ENCODE measurements at places on chromosomes 3 and 15. TPM values are rescaled to one million over a fixed set of nuclear protein-coding genes. Genes with fewer than 3 reads are reported as not detected.

DNASE1L3 gene
- not detected for polyA plus RNA-seq

FES gene
- 6.9 TPM for polyA plus RNA-seq

CCK gene
- 0.16 TPM for polyA plus RNA-seq

GABRA5 gene
- polyA plus RNA-seq: 0.25 TPM

CCRL2 gene
- polyA plus RNA-seq: not detected

LRRIQ4 gene
- polyA plus RNA-seq: not detected

RAD51 gene
- 8.9 TPM for polyA plus RNA-seq

SLC9A9 gene
- polyA plus RNA-seq: 2.9 TPM

SERINC4 gene
- not detected for polyA plus RNA-seq

DNA sequence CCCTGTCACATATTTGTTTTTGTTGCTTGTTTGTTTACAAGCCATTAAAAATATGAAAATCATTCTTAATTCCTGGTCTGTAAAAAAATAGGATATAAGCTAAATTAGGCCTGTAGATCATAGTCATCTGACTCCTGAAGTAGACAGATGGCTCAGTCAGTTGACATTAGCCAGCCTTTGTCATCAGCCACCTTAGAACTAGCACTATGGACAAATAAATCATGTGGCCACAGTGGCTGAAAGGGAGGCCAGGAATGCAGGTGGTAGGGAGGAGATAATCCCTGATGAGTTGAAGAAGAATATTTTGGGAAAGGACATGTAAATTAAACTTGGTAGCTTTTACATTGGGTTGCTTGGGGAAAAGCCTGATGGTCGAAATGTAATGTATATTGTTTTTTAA lies 1544.9 kb downstream of the SI start:
- DNase-seq: no peak

DNA sequence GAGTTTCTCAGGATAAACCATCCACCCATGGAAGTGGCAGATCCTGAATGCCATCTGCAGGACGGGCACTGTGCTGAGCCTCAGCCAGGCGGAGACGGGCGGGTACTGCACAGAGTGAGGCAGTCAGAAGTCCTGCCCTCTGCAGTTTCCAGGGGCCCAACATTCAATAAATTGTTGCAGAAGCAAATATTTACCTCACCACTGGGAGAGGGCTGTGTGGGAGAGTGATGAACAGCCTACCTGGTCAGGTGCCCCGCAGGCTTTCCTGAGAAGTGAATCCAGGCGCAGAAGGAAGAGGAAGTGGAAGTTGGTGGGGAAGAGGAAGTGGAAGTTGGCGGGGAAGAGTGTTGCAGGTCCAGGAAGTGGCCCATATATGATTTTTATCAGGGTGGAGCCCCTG lies 100.8 kb downstream of the SLCO3A1 start:
- no peak for DNase-seq

- no peak for DNase-seq
Measured at GRCh38 chr15:49734831-49735508, 114.1 kb downstream of the DTWD1 start.

DNA sequence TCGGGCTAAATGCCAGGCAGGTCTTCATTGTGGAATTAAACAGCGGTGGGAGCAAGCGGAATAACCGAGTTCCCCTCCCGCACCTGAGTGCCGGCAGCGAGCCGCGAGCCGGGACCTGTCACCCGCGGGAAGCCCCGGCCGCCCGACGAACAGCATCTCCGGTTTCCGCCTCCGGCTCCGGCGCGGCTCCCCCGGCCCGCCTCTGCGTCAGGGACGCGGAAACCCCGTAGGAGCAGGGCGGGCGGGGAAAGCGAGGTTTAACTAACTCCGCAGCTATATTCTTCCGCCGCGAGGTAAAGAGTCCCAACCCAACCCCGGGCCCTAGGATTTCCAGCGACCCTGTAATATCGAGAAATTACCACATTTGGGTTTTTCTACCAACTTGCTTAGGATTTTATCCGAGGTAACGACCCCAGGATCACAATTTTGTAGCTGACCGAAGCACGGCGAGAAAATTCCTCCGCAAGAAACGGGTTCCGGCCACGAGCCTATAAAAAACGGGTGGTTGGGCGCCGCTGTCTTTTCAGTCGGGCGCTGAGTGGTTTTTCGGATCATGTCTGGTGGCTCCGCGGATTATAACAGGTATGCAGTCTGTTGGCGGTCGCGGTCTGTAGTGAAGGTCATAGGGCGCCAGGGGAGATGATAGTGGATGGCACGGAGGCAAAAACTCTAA lies at the start of gene EIF4A2:
EIF4A2 (plus strand) TSS at position 520 of the 673 bp plus-strand sequence; CDS start at position 554, 34 bp downstream.
- no peak for DNase-seq

GRCh38 chr3:20185679-20186599 lies at the start of gene SGO1:
TSS of gene SGO1 (minus strand) at chr3:20186206. CDS start at chr3:20184027, 2,179 bp downstream.
- DNase-seq: peak; percentile 78

- DNase-seq: no peak
Measured at GRCh38 chr15:87155771-87156170, 1076.1 kb downstream of the AGBL1 start.

DNA sequence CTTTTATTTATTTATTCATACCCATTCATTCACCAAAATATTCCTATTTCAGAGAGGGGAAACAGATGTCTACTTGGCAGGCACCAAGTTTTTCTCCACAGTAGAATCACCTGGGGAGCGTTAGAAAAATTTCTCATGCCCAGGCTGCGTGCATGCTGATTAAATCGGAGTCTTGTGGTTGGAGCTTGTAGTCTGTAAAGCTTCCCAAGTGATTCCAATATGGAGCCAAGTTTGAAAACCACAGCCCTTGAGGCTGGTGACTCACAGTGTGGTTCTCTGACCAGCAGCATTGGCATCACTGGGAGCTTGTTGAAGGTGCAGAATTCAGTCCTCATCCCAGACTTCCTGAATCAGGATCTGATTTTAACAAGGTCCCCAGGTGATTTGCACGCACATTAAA lies 49.7 kb downstream of the PDHB start:
- DNase-seq: peak; percentile 99

DNA sequence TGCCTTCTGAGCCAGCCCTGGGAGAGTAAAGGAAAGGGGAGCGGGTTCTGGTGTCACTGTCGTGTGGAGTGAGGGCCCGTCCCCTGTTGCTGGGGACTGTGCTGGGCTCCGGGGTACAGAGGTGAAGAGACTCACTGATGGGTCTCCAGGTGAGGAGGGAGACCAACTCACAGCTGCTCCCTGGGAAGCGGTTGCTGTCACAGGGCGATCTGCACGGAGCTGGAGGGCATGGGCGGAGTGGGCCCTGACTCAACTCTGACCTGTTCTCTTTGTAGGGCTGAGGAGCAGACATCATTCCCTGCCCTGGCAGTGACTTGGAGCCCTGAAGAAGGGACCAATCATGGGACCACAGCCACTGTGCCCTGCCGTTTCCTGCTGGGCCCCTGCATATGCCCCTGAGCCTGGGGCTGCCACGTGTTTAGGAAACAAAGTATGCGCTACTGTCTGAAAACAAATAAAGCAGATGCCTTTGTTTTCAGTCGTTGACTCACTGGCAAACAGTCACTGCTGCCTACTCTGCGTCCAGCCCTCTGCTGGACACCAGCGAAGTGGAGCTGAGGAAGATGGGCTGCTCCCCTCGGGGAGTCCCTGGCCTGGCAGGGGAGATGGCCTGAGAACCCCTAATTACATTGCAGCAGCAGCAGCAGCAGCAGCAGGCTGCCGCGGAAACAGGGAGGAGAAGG lies 22.9 kb upstream of the PLXNA1 start:
- no peak for DNase-seq

DNA sequence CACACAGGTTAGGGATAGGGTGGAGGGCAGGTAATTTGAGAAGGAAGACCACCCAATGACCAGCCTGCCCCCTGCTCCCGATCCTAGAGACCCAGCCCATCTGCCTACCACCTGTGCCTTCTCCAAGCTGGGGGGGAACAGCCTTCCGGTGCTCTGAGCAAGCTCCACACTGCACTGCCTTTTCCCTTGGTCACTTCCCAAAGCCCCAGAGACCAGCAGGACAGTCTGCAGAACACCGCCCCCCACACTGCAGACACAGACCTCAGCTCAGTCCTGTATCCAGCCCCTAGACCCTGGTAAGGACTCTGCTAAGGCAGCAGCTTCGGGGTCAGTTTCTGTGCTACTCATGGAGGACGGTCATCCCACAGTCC lies 156.9 kb downstream of the MEGF11 start:
- DNase-seq: no peak

GRCh38 chr15:41256577-41257038 lies 25.5 kb downstream of the CHP1 start:
- DNase-seq: no peak

DNA sequence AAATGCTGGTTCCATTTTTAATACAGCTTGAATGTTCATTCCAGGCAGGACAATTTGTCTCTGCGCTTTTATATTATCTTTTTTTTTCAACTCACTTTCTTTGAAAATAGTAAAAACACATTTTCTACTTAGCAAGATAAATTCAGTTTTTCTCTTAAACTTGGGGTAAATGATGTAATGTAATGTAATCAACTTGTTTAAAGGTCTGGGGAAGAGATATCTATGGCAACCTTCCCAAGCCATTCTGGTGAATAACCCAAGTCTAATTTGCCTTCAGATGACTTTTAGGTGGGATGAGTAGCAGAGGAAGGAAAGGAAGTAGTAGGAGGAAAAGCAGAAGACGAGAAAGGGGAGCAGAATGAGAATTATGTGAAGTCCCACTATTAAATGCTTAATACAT lies 335.1 kb downstream of the SV2B start:
- no peak for DNase-seq

GRCh38 chr3:25478964-25479726 lies 51.1 kb downstream of the RARB start:
- DNase-seq: no peak

DNA sequence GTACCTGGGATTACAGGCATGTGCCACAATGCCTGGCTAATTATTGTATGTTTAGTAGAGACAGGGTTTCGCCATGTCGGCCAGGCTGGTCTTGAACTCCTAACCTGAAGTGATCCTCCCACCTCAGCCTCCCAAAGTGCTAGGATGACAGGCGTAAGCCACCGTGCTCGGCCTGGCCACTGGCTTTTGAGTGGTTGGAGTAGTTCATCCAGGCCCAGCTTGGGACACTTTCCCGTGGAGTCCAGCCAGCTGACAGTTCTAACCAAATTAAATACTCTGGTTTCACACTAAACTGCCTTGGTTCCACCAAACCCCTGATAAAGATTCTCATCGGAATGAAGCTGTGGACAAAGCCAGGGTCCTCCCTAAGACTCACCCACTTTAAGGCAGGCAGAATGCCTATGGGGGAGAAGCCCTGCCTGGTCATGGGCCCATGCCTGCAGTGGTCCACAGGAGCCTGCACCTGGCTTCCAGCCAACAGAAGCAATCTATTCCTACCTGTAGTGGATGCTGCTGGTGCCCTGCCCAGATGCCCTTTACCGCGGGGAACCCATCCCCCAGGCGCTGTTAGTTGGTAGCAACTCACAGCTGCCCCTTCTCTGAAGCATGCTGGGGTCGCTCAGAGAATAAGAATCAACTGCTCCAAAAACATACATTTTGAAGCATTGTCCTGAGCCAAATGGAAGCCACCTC lies 5.2 kb upstream of the SLC28A1 start:
- no peak for DNase-seq

DNA sequence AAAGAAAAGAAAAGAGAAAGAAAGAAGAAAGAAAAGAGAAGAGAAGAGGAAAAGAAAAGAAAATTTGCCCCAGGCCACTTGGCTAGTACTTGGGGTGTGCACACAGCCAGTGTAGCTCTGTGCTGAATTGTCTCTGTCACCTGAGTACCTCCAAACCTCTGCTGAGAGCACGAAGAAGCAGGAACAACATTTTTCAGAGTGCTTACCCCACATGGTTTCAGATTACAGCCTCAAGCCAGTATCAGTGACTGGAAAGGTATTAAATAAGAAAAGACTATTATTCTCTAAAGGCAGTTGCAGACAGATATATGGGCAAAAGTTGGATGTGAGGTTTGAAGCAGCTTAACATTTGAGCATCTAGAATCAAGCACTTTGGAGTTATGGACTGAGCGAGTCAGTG lies 113.3 kb upstream of the PHLDB2 start:
- no peak for DNase-seq

DNA sequence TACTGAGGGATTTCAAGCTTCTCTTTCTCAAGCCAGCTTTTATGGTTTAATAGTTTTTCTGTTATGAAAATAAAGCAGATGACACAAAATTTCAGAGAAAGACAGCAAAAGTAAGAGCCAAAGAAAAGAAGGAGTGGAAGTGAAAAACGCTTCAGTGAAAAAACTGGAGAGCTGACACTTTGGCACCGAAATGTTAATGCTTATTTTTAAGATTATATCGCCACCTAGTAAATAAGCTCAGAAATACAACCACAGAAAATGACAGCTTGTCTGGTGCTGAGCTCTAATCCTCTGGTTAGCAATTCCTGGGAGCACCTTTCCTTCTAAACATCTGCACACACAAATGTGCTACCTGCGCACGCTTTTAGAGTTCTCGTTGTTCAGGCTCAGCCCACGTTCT lies 101.6 kb downstream of the ZPLD1 start:
- no peak for DNase-seq
